T follicular helper cell (primary cell): ENCODE measurements at places on chromosomes 4 and X.

GRCh38 chrX:108299101-108299591 lies 139.1 kb downstream of the COL4A6 start:
- no peak for DNase-seq

DNA sequence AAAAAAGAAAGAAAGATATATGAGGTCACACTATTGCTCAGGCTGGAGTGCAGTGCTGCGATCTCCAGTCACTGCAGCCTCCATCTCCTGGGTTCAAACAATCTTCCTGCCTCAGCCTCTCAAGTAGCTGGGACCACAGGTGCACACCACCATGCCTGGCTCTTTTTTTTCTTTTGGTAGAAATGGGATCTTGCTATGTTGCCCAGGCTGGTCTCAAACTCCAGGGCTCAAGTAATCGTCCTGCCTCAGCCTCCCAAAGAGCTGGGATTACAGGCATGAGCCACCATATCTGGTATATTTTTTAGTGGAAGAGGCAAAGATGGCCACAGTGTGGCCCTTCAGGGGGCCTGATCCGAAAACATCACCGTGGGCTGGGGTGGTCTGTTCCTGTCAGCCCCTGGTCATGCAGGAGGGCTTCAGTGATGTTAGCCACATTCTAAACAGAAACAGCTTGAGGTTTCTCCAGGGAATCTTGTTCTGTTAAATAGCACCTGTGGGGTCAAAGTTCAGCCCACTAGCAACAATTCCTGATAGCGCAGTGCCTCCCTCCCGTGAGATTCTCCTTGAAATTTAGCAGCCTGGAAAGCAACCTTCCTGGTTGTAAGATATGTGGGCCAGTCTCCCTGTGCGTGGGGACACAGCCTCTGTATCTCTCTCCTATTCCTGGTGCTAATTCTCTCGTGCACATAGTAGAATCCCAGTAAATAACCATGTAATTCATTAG lies 7.3 kb upstream of the DHRSX start:
- no peak for DNase-seq

- DNase-seq = no peak
These were observed 1565.4 kb downstream of the PCDH18 start for GRCh38 chr4:135966936-135967335.

DNA sequence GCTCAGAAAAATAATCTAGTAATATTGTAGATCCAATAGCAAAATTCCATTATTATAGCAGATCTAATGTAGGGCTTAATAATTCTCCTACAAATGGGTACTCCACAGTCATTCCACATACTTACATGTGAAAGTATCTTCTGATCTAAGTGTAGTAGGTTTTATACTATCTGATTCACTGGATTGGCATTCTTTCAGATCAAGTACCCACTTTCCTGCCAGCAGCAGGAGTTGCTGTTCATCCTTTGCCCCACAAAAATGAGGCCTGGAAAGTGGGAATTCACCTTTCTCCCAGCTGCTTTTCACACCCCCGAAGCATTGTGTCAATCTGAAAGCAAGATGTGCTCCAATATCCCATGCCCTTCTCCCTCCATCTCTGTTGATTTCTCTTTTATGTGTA lies 77.1 kb upstream of the RXFP1 start:
- no peak for DNase-seq

DNA sequence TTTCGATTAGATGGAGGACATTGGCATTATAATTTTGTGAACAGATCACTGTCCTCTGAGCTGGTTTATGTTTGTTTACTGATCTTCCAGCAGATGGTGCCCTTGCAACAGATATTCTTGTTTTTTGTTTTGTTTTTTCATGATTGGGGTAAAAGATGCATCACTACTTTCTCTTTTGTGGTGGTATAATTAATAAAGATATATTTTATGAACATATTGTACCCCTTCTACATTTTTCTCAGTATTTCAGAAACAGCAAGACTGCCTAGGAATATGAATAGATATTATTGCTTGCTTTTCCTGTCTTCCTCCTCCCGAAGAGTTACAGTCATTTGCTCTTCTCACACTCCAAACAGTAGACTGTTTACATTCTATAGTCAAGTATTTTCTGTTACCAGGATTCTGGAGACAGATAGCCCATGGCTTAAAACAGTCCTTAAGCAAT lies 905.2 kb downstream of the TRAM1L1 start:
- DNase-seq = no peak

GRCh38 chrX:39854772-39855747 lies 242.7 kb downstream of the BCOR start:
- peak; percentile 71 for DNase-seq

- no peak for DNase-seq
These were observed 94.4 kb upstream of the SCML1 start for GRCh38 chrX:17642891-17643290.

- DNase-seq = no peak
These were observed 408.7 kb upstream of the PITX2 start for GRCh38 chr4:111031596-111031995.

- DNase-seq = no peak
These were observed 93.0 kb upstream of the MTM1 start for GRCh38 chrX:150475461-150475860.

GRCh38 chr4:138035781-138036258 lies 206.3 kb downstream of the SLC7A11 start:
- no peak for DNase-seq

DNA sequence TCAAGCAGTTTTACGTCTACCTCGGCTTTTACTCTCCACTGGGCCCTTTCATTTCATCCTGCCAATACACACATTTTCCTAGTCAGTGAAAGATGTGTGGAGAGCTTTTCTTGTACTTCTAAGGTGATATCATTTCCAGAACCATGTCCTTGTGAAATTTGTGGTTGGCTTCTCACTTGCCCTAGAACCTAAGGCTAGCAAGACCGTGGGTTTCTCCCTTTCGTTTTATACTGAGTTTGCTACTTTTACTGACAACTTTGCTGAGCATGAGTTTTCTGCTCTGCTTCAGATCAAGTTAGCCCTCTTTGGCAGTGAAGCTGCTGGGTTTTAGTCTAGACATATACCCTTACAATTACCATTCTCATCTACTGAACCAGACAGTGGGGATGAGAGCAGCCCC lies 95.7 kb upstream of the FRMPD4 start:
- no peak for DNase-seq

DNA sequence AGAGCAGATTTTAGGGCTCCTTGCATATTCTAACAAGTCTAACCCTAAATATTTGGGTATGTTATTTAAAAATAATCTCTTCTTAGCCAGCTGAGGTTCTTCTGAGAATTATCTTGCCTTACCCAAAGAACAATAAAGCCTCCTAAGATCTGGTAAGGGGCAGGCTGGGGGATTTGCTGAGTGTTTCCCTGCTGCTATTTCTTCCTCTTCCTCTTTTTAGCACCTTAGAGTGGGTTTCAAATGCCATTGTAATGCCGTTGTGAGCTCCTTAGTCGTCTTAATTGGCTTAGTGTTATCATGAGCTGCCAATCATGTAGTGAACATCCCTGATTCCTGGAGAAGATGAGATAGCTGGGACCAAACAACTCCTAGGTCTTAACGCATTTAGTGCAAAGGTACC lies 15.4 kb downstream of the STOX2 start:
- DNase-seq = no peak

- DNase-seq = no peak
These were observed 107.9 kb downstream of the ZNF827 start for GRCh38 chr4:145830699-145831098.

- DNase-seq = no peak
These were observed 118.2 kb upstream of the STX18 start for GRCh38 chr4:4659871-4660651.

- DNase-seq = no peak
These were observed 1882.9 kb upstream of the AGA start for GRCh38 chr4:179325181-179325580.

- no peak for DNase-seq
These were observed 898.2 kb downstream of the PCDH18 start for GRCh38 chr4:136634121-136634520.

DNA sequence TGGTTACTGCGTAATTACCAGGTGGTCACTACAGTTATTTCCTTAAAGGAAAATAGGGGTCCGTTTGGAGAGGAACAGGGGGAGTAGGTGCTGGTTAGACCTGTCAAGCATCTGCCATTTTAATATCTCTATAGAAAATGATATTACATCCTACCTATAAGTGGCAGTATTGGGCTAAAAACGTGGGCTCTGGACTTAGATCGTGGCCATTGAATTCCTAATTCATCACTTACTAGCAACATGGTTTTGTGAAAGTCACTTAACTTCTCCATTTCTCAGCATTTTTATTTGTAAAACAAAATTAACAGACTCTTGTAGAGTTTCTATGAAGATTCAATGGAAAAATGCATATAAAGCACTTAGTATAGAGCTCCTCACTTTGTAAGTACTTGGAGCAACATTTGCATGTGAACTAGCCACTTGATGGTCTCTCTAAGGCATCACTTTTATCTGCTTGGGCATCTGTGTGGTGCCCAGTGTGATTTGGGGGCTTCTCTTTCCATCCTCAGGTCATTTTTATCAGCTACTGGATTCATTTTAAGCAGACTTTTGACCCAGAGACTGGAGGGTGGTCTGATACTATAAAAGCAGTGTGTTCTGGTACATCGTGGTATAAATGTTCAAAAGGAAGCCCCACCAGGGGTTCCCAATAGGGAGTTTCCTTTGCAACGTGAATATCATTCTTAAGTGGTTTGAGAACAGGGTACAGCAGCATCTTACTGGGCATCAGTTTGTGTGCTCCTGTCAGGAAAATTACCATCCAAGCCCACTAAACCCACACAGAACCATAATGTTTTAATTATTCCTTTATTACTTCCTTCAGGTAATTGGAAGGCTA lies 42.7 kb upstream of the RASSF6 start:
- DNase-seq = no peak

DNA sequence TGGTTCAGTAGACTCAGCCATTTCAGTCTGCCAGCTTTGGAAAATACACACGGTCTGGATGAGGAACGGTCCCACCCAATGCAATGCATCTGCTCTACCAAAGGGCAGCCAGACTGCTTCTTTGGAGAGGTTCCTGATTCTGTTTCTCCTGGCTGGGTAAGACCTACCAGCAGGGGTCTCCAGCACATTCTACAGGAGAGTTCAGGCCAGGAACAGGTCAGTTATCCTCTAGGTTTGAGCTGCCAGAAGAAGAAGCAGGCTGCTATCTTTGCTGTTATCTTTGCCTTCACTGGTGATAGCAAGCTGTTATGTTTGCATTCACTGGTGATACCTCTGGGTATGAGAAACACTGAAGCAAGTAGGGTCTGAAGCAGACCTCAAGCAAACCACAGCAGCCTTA lies 45.5 kb upstream of the PBDC1 start:
- DNase-seq = no peak

GRCh38 chrX:145292218-145292617 lies 44.9 kb downstream of the SPANXN1 start:
- DNase-seq = no peak

DNA sequence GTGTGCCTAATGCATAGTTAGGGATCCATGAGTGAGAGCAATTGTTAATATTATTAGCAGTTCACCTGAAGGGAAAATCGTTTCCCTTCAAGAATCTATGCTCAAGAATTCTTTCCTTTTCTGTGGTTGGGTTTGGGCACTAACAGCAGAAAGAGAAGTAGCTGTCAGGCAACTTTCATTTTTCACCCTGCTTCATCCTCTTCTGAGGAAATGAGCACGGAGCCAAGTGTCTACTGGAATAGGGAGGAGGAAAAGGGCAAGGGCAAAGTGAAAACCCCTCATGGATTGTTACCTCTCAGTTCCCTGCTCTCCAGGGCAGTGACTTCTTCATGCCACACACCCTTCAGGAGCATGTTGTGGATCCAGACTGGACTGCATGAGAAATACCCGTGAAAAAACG lies 2.6 kb upstream of the HPGDS start:
- no peak for DNase-seq

GRCh38 chrX:9595174-9595573 lies 130.3 kb downstream of the TBL1X start:
- DNase-seq = no peak

DNA sequence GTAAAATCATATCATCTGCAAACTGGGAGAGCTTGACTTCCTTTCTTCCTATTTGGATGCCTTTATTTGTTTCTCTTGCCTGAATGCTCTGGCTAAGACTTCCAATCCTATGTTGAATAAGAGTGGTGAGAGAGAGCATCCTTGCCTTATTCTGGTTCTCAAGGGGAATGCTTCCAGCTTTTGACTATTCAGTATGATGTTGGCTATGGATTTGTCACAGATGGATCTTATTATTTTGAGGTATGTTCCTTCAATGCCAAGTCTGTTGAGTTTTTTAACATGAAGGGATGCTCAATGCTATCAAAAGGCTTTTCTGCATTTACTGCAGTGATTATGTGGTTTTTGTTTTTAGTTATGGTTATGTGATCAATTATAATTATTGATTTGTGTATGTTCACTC lies 2144.6 kb upstream of the TENM3 start:
- DNase-seq = no peak

- no peak for DNase-seq
These were observed 32.6 kb downstream of the BEND4 start for GRCh38 chr4:42119886-42120285.

GRCh38 chrX:68669094-68669860 lies 21.8 kb downstream of the STARD8 start:
- DNase-seq = no peak

DNA sequence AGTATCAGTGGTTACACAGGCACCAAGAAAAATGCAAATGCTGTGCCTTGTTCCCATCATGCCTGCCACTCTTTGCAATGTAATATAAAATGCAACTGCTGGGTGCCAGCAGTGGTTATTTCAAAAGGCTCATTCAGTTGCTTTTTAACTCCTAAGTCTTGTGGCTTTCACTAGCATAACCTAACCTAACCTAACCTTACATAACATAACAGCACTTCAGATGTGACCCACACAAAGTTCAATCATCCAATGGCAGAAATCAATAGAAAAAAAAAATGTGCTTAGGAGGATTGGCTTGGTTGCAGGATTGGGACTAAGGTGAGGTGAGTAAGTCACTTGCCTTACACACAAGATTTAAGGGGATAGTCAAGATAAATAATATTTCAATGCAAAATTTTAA lies 60.2 kb upstream of the VMA21 start:
- no peak for DNase-seq

DNA sequence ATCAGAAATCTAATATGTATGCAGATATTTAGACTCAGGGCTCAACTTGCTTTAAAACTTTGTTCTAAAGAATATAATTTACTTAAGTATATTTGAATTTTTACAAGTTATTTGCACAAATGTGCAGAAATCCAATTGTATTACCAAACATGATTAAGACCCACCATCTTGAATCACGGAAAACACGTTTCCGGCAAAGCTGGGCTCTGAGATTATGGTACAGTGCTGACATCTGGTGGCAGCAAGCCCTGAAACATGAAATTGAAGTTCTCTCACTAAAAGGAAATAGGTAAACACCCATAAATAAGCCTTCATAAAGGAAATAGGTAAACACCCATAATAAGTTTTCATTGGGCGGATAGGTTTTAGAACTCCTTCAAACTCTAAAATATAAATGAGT lies 98.3 kb upstream of the MAOA start:
- DNase-seq = peak; percentile 47

DNA sequence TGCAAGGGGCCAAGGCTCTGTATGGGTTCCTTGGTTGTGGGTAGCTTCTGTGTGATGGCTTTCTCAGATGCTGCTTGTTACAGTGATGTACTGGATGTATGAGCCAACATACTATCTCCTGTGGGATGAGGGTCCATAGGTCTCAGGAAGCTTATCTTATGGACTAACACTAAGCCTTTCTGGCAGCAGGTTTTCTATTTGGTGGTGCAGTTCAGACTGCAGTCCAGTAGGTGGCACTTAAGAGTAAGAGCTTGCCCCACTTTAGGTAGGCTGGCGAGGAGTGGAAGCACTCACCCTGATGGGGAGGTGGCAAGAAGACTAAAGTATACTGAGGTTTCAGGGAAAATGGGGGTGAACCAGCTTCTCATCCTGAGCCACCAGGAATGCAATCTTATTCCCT lies 306.7 kb upstream of the MAOA start:
- DNase-seq = peak; percentile 8

- DNase-seq = no peak
These were observed 16.7 kb upstream of the WDR44 start for GRCh38 chrX:118329175-118329574.
